Kidney (tissue), 22 donors: ENCODE measurements at places on chromosomes 13 and 19.

GRCh38 chr13:89310943-89311672, 1639.9 kb downstream of the SLITRK5 start:
- DNase-seq = no peak

- no peak for DNase-seq
These were observed 1697.2 kb upstream of the PCDH20 start for GRCh38 chr13:63112799-63113395.

DNA sequence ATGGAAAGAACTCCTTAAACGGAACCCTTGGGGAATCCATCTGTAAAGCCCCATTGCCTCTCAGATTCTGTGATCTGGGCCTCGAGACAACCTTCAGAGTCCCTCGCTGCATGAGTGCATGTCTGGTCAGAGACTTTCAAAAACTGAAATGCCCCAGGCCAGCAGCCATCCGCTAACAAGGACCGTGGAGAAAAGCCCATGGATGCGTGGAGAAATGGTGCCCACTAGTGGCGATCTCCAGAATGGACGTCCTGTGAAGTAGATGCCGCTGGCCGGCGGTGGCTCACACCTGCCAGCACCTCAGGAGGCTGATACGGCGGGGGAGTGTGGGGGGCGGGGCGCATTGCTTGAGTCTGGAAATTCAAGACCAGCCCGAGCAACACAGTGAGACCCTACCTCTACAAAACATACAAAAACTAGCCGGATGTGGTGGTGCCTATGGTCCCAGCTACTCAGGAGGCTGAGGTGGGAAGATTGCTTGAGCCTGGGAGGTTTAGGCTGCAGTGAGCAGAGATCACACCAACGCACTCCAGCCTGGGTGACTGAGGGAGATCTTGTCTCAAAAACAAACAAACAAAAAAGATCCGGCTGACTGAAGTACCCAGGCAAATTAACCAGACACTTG, 7.9 kb upstream of the CDC16 start:
- peak; percentile 94 for DNase-seq

GRCh38 chr13:48801255-48801654, 147.5 kb downstream of the CYSLTR2 start:
- DNase-seq = no peak

- DNase-seq = no peak
These were observed 41.1 kb upstream of the RGCC start for GRCh38 chr13:41416276-41416675.

DNA sequence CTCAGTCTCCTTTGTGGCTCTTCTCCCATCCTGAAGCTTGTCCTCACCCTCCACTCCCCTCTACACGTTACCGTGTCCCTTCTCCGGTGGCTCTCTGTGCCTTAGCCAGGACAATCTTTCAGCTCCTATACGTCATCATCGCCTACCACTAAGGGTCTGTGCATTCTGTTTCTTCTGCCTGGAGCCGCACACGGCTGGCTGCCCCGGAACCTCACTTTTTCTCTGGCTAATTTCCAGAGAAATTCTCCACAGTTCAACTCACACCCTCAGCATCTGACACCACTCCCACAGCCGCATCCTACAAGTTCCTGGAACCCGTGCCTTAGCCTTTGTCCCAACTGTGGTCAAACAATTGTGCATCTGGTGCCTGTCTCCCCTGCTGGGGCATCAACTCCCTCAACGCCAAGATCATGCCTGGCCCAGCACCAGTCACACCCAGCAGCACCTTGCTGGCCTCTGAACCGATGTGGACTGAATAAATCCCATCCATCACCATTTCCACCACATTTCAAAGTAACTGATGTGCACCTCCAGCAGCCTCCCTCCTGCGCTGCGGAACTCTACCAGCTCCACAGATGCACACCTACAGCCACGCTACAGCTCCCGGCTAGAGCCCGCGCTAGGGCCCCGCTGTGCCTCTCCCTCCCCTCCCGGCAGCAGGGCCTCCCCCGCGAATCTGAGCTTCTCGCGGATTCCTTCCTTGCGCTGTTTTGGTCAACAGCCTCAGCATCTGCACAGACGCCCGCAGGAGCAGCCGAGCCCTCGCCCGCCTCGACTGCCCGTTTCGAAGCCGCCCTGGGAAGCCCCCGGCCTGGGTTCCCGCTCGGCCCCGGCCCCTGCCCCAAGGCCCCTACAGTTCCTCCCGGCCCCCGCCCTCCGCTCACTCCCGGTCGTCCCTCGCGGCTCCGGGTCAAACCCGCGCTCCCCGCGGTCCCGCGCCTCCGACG, 689 bp downstream of the DCUN1D2 start:
- peak; percentile 80 for DNase-seq

DNA sequence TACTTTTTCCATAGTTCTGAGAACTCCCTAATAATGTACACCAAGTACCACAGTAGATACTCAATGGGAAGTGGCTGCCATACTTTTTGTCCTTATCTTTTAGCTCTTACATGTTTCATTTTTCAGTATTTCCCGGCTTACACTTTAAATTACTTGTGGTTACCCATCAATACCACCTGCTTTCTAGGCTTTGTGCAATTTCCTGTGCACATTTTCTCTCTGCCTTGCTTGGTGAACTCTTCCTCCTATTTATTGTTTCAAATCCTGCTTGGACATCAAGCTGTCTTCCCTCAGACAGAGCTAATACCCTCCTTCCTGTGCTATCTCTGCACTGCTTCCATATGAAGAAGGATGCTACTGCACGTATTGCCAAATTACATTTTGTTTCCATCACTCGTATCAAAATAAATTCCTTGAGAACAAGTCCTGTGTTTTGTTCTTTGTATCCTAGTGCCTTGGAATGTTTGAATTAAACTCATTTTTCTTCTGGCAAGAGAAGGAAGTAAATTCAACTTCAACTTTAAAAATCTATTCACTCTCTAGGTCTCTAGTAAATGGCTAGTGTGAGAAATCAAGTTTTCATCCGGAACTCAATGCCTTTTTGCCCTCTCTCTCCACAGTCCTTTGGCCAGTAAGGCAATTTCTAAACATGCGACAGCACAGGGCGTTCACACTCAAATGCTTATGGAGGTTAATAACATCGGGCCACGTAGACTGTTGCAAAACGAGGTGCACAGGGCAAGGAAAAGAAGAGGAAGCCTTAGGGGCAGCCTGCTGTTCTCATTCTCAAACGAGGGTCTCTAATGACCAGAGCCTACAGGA, 5.6 kb downstream of the ZAR1L start:
- DNase-seq = no peak

GRCh38 chr19:1789261-1790041, 22.6 kb downstream of the ATP8B3 start:
- DNase-seq = no peak

DNA sequence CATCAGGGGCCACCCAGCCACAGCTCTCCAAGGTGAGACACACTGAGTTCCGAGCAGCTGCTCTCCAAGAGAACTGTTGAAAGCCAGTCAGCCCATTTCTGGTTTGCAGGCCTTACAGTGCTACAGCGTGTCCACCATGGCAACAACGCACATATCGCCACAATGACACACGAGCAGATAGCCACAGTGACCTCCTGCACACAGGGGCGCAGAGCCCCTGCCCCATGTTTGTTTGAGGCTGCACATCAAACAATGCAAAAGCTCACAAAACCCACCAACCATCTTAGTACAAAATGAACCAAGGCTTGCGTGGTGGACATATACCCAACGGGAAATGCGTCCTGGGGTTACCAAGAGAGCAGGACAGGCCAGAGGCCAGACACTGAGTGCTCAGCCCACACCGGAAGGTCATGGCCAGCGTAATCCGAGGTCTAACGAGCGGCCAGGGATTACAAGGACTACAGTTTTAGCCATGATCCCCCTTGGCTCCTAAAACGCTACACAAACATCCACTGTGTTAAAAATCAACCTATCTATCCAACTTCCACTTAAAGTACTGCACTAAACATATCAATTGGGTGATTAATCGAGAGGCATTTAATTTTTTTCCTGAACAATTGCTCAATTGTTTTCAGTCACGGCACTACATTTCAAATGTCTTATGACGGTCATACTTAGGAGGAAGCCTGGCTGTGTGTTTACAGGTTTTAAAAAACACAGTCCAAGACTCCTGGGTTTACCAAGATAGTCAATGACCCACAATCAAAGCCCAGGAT, 56.0 kb downstream of the STK24 start:
- no peak for DNase-seq

GRCh38 chr13:97108530-97108900, 113.6 kb upstream of the MBNL2 start:
- no peak for DNase-seq

DNA sequence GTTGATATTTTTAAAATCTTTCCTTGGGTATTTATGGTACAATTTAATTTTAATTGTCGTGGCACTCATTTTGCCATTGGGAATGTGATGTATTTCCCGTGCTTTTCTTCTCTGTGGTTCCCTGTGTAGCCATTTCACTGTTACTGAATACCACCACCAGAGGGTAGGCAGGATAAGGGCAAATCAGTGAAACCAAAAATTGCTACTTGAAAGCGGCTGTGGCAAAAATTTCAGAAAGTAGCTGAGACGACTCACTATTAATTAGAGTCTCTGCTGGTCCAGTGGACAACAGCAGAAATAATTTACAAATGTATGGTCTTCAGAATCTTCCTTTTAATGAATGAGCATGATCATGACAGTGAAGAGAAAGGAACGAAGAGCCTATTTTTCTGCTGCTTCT, 34.4 kb upstream of the MIR17HG start:
- no peak for DNase-seq

DNA sequence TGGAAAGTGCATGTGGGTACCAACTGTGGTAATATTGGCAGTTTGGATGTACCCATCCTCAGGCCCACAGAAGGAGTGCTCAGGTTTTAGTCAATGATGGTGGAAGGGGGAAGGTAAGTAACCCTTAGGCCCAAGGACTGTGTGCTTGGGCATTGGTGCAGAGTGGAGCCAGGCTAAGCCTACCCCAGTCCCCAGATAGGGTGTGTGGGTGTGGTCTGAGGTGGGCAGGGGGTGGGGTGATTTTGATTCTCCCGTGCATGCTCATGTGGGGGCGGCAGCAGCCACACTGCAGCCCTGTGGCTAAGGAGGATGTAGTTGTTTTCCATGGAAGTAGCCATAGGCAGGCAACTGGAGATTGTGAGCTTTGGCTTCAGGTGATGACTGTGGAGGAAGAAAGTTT, 2197.3 kb downstream of the PCDH9 start:
- peak; percentile 22 for DNase-seq

- no peak for DNase-seq
These were observed 12.4 kb upstream of the CNFN start for GRCh38 chr19:42402376-42403116.

GRCh38 chr13:97945342-97945741, 8.1 kb upstream of the IPO5 start:
- no peak for DNase-seq

DNA sequence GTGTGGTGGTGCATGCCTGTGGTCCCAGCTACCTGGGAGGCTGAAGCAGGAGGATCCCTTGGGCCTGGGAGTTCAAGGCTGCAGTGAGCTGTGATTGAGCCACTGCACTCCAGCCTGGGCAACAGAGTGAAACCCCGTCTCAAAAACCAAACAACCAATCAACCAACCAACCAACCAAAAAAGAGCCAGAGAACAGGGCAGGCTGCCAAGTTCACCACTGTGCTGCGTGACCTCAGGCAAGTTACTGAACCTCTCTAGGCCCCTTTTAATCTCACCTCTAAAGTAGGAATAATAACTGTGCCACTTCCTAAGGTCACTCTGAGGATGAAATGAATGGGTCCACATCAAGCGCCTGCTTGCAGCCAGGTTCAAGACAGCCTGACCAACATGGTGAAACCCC, 16.9 kb downstream of the TJP3 start:
- DNase-seq = no peak

- peak; percentile 74 for DNase-seq
These were observed 943 bp downstream of the SLAIN1 start for GRCh38 chr13:77698201-77699058.

DNA sequence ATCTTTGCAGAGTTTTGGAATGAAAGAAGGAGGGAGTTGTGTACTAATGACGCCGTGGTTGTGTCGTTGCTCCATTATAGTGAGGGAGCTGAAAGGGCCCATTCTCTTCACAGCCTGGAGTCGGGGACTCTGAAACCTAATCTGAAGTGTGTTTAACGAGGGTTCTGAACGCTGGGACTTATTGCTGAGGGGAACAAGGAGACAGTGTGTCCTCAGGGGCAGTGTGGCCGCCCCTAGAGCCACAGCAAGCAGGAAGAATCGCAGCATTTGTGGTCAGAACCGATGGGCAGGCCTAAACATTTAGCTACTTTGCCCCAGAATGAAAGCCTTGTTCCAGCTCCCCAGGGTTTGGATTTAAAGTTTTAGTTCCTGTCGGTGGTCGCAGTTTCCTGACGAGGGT, 156.4 kb upstream of the RNF113B start:
- no peak for DNase-seq

DNA sequence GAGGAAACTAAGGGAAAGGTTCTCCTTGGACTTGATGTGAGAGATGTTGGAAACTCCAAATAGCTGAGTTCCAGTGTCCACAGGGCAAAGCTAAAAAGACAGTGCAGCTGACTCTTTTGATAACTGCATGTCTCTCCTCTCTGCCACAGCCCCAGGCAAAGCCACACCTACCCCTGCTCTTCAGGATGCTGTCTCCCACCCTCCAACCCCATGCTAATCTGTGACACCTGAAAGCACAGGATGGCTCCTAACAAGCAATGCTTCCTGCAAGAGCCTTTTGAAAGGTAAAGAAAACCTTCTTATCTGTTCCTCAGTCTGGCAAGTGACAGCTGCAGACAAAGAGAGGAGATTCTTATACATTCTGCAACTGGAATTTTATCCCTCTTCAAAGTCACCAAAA, 14.5 kb downstream of the SLC46A3 start:
- DNase-seq = no peak

- DNase-seq = no peak
These were observed 145.6 kb upstream of the KLHL1 start for GRCh38 chr13:70253834-70254233.

DNA sequence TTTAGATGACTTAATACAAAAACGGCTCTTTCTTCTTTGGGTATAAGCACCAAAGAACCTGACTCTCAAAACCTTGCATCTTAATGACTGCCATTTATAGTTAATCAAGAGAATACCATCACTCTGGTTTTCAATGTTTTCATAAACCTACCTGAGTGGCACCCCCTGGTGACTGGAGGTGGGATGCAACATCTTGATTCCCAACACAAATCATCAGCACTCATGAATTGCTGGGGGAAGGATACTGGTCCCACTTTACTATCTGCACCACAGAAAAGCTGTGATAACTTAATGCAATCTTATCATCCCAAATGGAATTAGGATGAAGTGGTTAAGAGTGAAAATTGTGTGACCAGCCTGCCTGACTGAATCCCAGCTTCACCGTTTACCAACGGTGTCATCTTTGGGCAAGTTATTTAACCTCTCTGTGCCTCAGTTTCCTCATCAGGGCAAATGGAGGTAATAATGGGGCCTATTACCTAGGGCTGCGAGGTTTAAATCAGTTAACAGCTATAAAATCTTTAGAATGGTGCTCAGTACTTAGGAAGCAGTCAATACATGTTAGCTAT, 366.4 kb downstream of the KLF12 start:
- DNase-seq = no peak
